ENCODE measurements at places on chromosomes 2 and 18. TPM values are rescaled to one million over a fixed set of nuclear protein-coding genes. Genes with fewer than 3 reads are reported as not detected.

DNA sequence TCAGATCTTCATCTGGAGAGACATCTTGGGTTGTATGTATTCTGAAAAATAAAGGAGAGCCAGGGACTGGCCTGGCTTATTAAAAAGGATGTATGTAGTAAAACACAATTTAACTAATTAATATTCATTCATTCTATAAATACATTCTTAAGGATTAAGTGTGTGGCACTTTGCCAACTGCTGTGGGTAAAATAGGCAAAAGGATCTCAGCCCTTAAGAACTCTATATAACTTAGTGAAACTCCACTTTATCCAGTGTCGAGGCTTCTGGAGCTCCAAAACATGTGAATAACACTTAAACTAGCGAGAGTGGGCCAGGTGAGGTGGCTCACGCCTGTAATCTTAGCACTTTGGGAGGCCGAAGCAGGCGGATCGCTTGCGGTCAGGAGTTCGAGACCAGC lies 7.7 kb upstream of the STK39 start:
- DNase-seq, result no peak

- DNase-seq, result no peak
Measured at GRCh38 chr18:45277908-45278307, 337.4 kb upstream of the SLC14A2 start.

DNA sequence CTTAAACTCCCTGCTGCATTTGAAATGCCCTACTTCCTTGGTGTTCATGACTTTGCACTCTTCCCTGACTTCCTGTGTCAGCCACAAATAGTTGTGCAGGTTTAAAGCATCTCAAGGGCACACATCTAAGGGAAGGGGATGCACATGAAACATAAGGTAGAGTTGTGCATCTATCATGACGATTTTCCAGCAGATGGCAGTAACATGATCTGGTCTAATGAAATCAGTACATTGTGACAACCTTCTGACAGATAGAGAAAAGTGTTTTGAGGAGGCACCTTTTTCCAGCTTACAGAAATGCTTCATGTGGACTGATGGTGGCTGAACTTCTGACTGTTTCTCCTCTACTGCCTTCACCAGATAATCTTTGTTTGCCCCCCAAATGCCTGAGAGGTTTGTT lies 238.9 kb downstream of the XIRP2 start:
- peak; percentile 66 for DNase-seq

- no peak for DNase-seq
Measured at GRCh38 chr2:768451-768850, 91.2 kb upstream of the TMEM18 start.

DNA sequence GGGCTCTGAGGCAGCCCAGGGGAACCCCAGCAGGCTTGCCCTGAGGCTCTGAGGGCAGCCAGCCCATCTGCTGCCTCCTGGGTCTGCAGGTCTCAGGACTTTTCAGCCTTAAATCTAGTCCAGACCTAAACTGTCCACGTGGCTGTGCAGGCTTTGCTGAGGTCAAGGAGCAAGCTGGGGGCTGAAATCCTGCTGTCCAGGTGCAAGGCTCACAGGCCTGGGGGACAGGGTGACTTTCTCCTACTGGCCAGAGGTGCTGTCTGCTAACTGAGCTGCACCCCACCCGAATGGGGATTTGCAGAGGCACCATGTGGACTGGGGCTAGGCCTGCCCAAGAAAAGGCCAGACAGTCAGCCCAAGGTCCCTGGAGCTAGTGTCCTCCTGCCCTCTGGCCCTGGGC lies 32.1 kb downstream of the SDC1 start:
- no peak for DNase-seq

GRCh38 chr2:105682401-105682800 lies 62.3 kb upstream of the NCK2 start:
- no peak for DNase-seq

- DNase-seq, result peak; percentile 59
Measured at GRCh38 chr2:120245520-120246332, 6.9 kb upstream of the RALB start.

- peak; percentile 42 for DNase-seq
Measured at GRCh38 chr2:219082332-219082958, 21.7 kb upstream of the IHH start.

- DNase-seq, result no peak
Measured at GRCh38 chr2:151984424-151985083, 114.3 kb downstream of the CACNB4 start.

GRCh38 chr18:79941473-79942119 lies 9.9 kb downstream of the SLC66A2 start:
- no peak for DNase-seq

- DNase-seq, result peak; percentile 85
Measured at GRCh38 chr2:23480957-23481797, 96.2 kb downstream of the KLHL29 start.

DNA sequence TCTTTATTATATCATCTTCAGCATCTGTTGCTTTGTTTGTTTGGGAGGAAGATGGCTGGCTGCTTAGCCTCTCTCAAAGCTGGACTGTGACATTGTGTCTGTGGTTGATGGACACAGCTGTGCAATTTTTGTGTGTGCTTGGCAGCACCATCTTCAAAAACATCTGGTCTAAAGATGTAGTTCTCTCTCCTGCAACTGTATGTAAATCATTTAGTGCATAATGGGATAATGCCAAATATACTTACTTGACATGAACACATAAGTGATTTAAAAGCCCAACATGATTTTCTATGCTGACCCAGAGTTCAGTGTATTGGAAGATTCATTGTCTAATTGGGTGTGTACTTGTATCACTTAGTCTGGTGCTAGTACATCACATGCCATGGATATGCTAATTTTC lies 112.2 kb downstream of the MAP4K4 start:
- DNase-seq, result peak; percentile 49

- DNase-seq, result no peak
Measured at GRCh38 chr2:83730223-83730622, 728.9 kb downstream of the SUCLG1 start.

- no peak for DNase-seq
Measured at GRCh38 chr2:106174056-106174455, 20.0 kb downstream of the UXS1 start.

DNA sequence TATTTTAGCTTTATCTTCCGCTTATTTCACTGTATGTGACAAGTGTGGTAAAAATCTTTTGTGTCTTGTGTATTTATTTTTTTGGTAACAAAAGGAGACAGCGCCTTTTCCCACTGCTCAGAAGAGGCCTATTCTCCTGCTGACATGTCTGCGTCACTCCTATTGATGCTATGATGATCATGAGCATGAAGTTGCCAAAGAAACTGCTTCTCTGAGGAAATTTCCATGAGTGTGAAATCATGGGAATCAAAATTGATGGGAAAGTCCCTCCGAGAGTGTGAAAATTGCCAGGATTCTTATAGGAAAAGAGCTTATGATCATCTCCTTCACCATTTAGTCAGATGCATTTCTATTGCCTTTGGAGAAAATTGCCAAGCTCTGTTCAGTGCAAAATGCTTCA lies 36.5 kb upstream of the DARS1 start:
- DNase-seq, result no peak

DNA sequence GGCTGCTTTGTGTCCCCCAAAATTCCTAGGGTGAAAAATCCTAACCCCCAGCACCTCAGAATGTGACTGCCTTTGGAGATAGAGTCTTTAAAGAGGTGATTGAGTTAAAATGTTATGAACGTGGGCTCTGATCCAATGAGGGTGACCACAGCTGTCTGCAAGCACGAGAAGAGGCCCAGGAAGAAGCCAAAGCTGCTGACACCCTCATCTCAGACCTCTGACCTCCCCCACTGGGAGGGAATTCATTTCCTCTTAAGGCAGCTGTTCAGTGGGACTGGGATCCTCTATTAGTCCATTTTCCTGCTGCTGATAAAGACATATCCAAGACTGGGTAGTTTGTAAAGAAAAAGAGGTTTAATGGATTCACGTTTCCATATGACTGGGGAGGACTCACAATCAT lies 544.4 kb downstream of the DCDC2C start:
- DNase-seq, result no peak

DNA sequence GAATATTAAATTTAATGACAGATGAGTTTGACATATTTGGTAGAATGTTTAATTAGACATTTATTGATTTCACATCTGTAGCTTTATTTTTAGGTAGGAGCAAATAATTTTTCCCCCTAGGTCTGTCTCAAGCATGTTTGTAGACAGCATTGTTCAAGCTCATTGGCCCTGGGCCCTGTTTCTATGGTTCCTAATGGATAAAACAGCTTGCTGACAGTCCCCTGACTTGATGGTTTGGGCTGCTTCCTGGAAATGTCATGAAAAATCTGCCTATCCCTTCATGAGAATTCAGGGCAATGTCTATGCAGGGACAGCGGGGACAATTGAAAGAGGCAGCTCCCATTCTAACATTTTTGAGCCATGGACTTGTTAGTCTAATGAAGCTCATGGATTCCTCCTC lies 14.6 kb upstream of the MEP1B start:
- DNase-seq, result no peak

- DNase-seq, result peak; percentile 89
Measured at GRCh38 chr2:26772064-26773001, 8.2 kb downstream of the SLC35F6 start.

Gene OR6B2
- not detected for total RNA-seq

Gene PAX3
- total RNA-seq, result not detected

Gene ACMSD
- total RNA-seq, result not detected

Gene LRP2
- 0.41 TPM for total RNA-seq

Gene ARL6IP6
- total RNA-seq, result 40.3 TPM

Data from fibroblast of the aortic adventitia (primary cell).